ENCODE measurements at places on chromosomes 5 and 9. TPM values are rescaled to one million over a fixed set of nuclear protein-coding genes. Genes with fewer than 3 reads are reported as not detected.

DNA sequence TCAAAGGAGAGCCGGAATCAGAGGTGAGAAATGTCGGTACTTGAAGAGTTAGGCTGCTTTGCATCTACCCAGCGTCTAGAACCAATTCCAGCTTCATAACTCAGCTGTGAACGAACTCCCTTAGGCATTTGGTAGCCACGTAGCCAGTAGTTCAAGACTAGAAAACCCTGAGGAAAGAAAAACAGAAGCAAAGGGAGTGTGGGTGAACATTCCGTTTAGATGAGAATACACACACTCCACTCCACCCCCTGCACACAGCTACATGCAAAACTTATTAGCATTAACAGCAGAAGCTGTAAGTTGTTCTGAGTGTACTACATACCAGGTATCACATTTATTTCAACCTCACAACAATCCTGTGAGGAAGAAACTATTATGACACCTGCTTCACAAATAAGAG lies 78.3 kb downstream of the SMIM23 start:
- DNase-seq = no peak

- no peak for DNase-seq
Observed at GRCh38 chr5:137613554-137614265, 114.6 kb upstream of the SPOCK1 start.

DNA sequence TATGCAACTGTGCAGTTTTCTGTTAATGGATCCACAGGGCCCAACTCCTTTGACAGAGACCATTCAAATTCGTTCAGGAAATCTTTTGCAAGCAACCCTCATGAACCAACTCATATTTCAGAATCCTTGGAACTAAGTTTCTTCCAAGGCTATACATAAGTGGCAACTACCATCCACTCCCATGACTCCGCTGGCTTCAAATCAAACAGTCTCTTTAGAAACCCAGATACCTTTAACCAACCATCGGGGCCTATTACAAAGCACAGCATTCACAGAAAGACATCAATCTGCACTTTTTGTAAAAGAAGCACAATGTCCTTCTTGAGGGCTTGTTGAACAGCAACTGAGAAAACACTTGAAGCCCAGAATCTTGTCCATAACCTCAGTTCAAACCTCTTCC lies 526.9 kb downstream of the DTWD2 start:
- no peak for DNase-seq

- peak; percentile 74 for DNase-seq
Observed at GRCh38 chr5:132495667-132496190, 5.2 kb upstream of the IRF1 start.

DNA sequence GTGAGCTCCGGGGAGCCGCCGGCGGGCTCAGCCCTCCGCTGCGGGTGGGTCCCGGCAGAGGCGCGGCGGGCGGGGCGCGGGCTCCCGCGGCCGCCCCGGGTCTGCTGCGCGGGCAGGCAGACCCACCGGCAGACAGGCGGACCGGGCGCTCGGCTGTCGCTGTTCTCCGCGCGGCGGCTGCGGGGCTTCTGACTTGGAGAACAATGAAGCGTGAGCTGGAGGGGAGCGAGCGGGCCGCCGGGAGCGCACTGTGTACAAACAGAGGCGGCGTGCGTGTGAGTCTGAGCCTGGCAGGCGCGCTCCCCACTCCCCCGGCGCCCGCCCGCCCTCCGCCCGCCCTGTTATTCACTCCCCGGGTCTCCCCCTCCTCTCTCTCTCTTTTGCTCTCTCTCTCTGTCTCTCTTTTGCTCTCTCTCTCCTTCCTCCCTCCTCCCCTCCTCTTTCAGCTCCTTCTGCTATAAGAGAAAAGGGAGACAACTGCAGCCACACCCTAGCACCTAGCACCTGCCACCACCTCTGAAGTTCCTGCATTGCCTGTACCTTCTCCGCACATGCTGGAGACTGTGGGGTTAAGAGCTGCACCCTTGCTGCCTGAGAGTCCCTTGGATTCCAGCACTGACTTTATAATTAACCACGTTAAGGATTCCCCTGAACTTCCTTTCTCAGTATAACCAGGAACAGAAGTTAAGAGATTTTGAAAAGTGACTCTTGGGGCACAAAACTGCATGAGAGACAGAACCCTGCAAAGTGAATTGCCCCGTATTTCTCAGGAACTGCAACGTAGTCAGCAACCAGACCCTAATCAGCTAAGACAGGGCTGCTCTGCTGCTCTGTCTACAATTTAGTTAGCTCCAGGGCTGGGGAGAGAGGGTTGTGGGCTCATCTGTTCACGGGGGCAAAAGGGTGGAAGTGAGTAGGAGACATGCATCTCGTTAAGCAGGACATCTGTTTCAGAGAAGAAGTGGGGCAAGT lies at the start of gene EDIL3:
TSS of gene EDIL3 (minus strand) at position 277 of the 972 bp plus-strand sequence. CDS start 506 bp downstream, outside the sequence.
- no peak for DNase-seq

- no peak for DNase-seq
Observed at GRCh38 chr9:73824671-73825070, 672.5 kb upstream of the RORB start.

The FCN2 gene
- total RNA-seq = not detected
